ENCODE measurements at places on chromosomes 1 and 21.

DNA sequence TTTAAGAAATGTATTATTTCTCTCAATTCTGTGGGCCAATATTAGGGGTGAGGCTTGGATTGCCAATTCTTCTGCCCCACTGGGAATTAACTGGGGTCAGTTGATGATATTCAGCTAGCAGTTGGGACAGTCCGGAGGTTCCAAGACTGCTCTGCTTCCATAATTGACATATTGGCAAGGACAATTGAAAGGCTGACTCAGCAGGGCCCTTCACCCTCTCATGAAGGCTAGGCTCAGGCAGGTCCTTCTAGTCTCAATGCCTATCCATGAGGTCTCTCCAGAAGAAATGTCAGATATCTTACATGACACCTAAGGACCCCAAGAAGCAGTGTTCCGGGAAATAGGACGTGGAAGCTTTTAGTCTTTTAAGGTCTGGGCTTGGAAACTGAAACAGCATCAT, 13.3 kb upstream of the RNF11 start:
- no peak for DNase-seq

DNA sequence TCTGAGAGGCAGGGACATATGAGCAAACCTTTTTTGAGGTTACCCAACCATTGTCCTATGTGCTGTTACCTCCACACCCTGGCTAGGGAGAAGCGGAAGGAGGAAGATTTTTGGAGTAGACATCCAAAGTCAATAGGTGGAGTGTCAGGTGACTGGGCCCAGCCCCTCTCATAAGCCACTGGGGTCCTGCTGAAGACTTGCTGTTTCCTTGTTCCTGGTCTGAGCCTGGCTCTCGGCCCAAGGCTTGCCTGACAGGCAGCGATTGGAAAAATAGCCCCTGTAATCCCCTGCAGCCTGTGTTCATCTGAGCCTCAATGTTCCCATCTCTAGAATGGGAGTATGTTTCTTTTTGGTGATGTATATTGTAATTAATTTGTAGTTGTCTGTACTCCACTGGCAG, 6.9 kb upstream of the PIGR start:
- DNase-seq = no peak

DNA sequence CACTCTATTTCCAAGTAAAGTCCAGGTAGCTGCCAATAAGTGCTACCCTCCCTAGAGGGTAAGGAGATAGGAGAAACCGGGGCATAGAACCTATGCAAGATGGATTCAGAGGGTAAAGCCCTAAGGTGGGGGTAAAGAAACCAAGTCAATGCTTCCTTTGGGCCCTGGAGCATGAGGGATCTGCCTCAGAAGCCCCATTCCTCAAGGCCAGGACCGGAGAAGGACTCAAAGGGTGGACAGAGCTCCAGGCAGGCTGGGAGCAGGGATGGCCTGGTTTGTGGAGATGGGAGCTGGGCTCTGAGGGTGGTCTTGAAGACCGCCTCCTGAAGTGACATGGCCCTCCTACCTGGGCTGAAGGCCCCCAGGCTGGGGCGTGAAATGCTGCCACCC, 3.9 kb downstream of the EPHA2 start:
- no peak for DNase-seq

DNA sequence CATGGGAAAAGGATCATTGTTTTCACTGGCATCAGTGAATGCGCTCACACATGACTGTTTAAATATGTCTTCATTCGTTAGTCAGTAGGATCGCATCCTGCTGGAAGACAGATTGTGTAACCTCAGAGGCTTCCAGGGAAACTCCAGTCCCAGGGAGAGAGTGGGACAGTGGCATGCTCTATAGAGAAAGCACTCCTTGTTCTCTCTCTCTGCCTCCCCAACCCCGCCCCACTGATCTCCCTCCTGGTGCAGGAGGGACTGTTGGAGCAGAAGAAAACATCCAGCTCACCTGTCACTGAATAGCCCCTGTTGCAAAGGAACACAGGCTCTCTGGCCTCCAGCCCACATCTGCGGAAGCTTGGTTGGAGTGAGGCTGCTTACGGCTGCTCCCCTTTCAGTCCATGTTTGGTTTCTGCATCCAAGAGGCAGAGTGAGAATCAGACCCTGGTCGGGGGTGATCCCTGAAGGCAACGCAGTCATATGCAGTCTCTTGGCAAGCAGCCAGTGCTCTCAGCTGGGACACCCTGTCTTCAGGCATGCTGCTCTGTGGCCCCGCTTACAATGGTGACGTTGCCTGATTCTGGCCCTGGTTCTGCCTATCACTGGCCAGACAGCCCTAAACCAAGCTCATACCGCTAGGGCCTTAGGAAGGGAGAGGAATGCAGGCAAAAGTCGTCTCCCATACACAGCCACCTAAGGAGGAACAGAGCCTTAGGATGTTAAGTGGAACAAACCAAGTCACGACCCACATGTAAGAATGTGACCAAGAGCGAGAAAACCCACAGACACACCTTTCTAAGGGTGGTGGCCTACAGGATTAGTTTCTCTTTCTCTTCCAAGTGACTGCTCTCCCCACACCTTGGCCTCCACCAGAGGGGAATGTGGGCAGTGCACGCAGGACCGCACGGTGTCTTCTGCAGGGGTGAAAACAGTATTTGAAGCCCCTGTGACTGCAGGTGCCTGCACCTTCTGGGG, 39.7 kb downstream of the BACE2 start:
- DNase-seq = no peak

- DNase-seq = no peak
Measured at GRCh38 chr1:36475341-36475740, 7.4 kb downstream of the CSF3R start.

- DNase-seq = no peak
Measured at GRCh38 chr1:183520379-183520778, 48.1 kb downstream of the SMG7 start.

DNA sequence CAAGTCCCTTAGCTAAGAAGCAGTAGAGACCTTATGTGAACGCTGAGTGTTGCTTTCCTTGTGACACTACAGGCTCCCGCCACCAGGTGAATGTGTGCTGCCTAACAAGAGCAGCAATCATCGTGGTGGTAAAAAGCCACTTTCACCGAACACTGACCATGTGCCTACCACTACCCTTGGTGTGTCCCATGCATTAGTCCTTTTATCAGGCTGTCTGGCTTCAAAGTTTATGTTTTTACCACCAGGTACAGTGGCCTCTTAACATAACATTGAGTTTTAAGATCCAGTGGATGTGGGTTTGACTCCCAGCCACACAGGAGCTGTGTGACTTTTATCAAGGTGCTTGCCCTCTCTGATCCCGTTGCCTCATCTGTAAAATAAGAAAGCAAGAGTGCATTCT, 1.7 kb downstream of the C1QB start:
- no peak for DNase-seq

DNA sequence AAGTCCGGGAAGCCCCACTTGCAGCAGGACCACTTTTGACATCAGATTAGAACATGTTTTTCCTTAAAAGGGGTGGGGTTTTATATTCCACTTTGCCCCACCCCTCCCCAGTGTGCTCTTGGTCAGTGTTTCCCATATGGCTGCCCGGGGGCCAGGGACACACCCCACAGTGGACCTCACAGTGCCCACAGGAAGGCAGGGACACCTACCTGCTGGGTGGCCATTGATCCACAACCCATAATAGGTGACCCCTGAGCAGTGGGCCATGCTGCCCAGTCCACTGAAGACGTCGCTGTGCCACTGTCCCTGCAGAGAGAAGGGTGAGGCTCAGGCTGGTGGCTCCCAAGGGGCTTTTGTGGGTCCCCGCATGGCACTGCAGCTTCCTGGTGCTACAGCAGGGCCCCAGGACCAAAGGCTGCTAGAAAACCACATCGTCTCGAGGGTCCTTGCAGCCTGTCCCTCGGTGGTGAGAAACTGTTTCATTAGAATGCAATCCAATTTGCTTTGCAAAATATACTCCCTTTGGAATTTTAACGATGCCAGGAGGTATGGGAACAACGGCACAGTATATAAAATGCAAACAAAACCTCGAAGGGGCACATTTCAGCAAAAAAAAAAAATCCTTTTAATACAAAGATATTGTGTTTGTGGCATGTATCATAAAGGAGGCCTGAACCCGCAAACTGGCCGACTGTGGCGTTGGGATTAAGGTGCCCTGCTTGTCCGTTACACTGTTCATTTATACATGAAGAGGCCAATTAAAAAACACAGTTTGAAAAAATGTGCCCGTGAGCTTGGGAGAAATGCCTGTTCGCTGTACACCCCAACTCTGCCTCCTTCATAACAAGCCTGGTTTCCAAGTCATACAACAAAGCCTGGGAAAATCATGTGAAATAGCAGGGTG, 16.9 kb downstream of the MORN1 start:
- no peak for DNase-seq

DNA sequence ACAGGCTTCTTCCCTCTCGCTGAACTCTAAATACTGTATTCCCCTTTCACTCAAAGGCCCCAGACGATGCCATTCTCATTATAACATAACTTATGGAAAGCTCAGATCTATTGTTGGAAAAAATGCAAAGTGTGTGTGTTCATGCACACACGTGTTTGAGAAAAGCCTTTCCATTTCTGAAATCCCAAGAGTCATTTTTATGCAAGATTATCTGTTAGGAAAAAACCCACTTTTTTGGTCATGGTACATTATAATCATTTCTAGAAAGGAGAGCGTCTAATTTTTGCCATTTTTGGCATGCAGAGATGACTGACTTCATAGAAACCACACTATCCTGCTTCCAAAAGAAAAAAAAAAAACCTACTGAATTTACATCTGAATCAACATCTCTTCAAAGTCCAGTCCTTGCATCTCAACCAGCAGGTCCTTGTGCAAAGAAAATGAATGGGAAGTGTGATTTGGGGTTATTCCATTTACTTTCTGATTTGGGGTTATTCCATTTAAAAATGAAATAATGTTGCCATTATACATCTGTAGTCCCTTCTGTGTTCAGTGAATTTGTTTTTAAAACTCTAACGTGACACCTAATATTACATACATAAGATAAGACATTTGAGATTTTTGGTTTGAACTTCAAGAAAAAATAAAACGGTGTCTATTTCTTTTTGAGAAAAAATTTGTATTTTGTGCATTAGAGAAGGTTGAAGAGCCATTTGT, 150.3 kb downstream of the DHRS3 start:
- no peak for DNase-seq

- DNase-seq = no peak
Measured at GRCh38 chr1:228007049-228007800, 427 bp downstream of the WNT3A start.

DNA sequence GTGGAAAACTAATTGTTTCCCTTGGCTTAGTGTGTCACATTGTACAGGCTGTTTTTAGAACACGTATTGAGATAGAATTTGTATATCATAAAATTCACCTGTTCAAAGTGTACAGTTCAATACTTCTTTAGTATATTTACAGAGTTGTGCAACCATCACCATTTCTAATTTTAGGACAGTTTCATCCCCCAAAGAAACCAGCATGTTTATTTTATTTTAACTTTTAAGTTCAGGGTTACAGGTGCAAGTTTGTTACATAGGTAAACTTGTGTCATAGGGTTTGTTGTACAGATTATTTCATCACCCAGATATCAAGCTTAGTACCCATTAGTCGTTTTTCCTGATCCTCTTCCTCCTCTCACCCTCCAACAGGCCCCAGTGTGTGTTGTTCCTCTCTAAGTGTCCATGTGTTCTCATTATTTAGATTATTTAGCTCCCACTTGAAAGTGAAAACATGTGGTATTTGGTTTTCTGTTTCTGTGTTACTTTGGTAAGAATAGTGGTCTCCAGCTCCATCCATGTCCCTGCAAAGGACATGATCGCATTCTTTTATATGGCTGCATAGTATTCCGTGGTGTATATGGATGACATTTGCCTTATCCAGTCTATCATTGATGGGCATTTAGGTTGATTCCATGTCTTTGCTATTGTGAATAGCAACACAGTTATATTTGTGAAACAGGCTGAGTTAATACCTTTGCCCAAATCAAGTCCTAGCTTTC, 35.2 kb upstream of the DHCR24 start:
- DNase-seq = no peak

GRCh38 chr1:198220428-198220827, 63.6 kb downstream of the NEK7 start:
- DNase-seq = no peak

DNA sequence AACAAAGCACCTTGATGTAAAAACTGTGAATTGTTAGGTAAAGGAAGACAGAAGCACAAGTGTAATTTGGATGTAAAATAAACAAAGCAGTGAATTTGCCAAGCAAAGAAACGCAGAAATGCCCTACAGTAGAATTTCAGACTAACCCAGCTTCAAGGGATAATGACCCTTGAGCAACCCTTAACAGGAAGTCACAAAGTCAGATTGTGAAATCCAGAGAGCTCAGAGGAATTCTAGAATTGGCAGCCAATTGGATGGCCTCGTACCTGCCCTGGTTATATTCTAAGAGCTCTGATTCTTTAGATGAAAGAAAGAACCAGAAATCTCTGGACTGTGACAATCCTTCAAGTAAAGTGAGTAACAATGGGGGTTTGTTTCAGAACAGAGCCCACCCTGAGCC, 152.7 kb upstream of the CHRM3 start:
- DNase-seq = no peak

GRCh38 chr1:231757101-231757404, 130.5 kb downstream of the DISC1 start:
- DNase-seq = no peak

DNA sequence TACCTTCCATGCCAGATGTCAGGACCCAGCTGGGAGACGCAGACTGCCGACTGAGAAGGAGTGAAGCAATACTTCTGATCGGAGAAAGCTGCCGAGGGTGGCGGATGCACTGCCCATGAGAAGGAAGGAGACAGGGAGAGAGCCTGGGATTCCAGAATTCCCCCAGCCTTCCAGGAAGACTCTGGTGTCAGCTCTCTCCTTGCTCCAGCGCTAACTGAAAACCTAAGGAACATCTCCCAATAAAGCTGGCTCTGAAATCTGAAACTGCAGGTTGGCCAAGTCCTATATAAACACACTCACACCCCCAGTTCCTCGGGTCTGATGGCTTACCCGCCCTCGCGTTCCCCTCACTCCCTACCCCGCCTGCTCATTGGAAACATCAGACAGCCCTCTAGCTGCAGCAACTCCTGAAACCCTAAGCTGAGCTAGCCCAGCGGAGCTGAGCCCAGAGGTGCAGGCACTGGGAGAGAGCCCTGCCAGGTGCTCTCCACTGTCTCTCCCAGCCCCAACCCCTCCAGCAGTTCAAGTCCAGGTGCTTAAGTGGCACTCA, 52.3 kb downstream of the PLEKHA6 start:
- DNase-seq = peak; percentile 37

- DNase-seq = no peak
Measured at GRCh38 chr1:112462953-112463279, 45.8 kb upstream of the WNT2B start.

GRCh38 chr1:223208164-223209076, 65.4 kb upstream of the TLR5 start:
- DNase-seq = no peak

All from NCI-H1694 treated with DMSO at 0.1 percent for 48 hours (cell line).